Stimulated activated CD4-positive, alpha-beta T cell treated with anti-CD3 and anti-CD28 coated beads, Interleukin-4, amount 100 ng/mL, for 24 hours (primary cell): ENCODE measurements at places on chromosomes 6 and 20.

DNA sequence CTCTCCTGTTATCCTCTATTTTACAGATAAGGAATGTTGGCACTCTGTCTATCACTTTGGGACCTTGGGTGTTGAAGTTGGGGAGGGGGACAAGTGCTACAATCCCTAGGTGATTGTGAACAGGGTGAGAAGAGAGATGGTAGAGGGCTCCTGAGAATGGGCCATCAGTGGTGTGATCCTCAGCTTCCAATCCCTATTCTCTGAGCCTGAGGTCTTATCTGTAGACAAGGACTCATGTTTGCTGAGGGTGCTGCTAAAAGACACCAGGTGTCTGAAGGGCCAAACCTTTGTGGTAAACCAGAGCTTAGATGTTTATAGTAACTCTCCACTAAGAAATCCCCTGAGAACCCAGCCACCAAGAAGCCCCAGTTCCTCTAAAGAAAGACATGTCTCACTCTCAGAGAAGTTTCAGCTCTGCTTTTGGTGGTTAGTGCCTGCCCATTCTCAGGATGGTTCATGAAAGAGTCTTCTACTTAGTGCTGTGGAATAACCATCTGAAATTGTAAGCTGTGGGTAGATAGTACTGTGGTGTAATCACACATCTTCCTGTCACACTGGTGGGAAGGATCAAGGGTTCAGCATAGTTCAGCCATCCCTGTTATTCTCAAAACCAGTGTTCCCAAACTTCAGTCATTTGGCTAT lies 58.2 kb upstream of the IL20RA start:
- DNase-seq = peak; percentile 11

- no peak for DNase-seq
These were observed 77.9 kb upstream of the PAK5 start for GRCh38 chr20:9916761-9917160.

GRCh38 chr6:54706844-54707605 lies 139.5 kb upstream of the FAM83B start:
- no peak for DNase-seq

- no peak for DNase-seq
These were observed 225.2 kb upstream of the RREB1 start for GRCh38 chr6:6882592-6882991.

DNA sequence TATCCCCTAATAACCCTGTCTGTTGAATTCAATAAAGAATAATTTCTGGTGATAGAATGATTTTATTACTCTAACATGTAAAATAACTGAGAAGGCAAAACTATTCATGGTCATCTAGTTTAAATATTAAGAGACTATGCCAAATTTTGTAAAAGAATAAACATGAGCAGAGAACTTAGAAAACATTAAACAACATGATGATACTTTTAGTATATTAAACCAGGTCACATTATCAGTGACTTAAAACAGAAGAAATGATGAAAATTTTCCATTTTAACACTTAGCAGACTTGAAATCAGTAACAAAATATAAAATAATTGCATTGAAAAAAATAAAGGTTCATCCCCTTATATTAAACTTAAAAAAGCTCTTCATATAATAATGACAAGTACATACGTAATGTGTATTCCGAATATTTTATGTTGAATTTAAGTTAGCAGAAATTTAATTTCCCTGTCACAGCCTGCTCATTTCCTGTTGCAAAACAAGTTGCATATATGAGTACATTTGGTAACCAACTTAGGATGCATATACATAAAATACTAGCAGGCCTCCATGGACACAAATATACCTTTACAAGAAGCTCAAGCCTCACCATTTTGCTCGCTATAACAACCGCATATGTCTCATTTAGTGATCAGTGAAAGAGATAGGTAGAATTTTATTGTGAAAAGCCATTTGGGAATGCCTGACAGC lies 40.6 kb downstream of the DTNBP1 start:
- no peak for DNase-seq

GRCh38 chr20:23116311-23117089 lies 30.4 kb upstream of the CD93 start:
- no peak for DNase-seq

DNA sequence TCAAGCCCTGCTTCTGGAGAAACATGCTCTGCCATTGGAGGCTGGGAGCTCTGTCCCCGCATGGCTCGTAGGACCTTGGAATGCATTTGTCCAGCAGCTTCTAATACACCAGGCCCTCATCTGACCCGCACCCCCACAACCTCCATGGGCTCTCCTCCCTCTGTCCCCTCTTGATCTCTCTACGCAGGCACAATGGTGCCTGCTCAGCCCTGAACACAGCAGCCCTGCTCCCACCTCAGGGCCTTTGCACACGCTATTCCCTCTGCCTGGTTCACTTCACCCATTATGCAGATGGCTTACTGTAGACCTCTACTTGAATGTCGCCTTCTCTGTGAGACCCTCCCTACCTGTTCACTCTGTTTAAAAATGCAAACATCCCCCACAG lies 27.0 kb upstream of the PTGIS start:
- DNase-seq = no peak

DNA sequence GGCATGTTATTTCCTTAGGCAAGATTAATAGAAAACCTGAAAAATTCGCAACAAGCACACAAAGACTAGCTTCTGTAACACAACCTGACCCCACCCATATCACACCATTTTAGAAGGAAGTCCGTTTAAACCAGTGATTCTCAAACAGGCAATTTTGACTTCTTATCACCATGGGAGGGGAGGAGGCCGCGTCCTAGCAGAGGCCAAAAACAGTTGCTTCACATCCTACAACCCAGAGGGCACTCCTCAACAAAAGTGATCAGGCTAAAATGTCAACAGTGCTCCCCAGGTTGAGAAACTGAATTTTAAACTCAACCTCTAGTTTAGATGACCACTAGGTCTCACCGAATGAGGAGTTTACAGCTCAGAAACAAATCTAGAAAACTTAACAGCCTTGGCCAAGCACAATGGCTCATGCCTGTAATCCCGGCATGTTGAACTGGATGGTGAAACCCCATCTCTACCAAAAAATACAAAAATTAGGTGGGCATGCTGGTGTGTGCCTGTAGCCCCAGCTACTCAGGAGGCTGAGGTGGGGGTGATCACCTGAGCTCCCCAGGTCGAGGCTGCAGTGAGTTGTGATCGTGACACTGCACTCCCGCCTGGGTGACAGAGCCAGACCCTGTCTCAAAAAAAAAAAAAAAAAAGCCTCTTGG lies 3.4 kb downstream of the SNX5 start:
- no peak for DNase-seq

- DNase-seq = no peak
These were observed 304.4 kb downstream of the PREX1 start for GRCh38 chr20:48523191-48523995.

- DNase-seq = no peak
These were observed 91.2 kb upstream of the SIRPA start for GRCh38 chr20:1803932-1804501.

GRCh38 chr20:63177134-63177784 lies 38.7 kb downstream of the YTHDF1 start:
- peak; percentile 15 for DNase-seq

DNA sequence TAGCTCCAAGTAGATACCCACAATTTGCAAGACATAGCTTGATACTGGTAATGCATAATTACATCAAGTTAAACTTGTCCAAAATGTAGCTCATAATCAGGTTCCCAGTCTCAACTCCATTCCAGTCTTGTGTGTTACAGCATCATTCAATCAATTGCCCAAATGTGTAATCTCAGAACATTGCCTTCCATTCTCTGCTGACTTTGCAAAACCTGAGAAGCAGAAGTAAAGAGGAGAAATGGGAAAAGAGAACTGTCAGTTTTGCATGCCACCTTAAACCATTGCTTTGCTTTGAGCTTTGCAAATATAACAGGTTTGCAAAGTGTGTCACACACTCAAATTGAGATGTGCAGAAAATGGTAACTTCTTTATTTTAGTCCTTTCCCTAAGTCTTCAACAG lies 40.3 kb upstream of the CNKSR3 start:
- no peak for DNase-seq

DNA sequence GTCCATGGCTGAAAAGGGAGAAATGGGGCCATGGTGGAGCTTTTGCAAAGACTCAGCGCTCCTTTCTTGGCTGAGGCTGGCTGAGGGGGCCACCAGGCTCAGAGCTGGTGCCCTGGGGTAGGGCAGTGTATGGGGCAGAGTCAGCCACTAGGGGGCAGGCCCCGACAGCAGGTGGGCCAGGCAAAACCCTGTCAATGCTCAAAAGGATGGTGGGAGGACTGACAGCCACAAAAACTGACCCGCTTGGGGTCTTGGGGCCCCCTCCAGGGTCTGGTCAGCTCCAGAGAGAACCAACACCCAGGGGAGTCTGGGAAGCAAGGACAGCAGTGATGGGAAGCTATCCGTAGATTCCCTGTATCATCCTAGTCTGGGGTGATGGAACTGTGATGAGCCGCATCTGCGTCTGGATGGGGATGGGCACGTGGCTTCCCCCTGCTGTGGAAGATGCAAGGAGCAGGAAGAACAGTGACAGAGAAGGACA lies 306.9 kb downstream of the DHX35 start:
- DNase-seq = peak; percentile 20

- DNase-seq = peak; percentile 19
These were observed 77.9 kb downstream of the TNFAIP3 start for GRCh38 chr6:137944793-137945498.
